ENCODE measurements at places on chromosomes 2 and 18. TPM values are rescaled to one million over a fixed set of nuclear protein-coding genes. Genes with fewer than 3 reads are reported as not detected.

DNA sequence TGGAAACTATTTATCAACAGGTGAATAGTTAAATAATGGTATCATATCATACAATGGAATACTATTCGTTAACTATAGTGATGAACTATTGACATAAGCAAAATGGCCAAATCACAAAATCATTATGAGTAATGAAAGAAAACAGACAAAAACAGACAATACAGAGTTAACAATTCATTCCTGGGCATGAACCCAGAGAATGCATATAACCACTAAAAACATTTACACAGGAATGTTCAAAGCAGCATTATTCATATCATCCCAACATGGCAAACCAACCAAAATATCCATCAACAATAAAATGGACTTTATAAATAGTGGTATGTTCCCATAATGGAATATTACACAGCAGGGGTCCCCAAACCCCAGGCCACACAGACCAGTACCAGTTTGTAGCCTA is 131.2 kb upstream of the CYP1B1 start:
- no peak overlapping the region for H3K27ac ChIP-seq
- H3K4me3 ChIP-seq: no peak overlapping the region
- no peaks in the 10 kb centered on the region for H3K36me3 ChIP-seq
- H3K4me1 ChIP-seq: no peaks in the 10 kb centered on the region

DNA sequence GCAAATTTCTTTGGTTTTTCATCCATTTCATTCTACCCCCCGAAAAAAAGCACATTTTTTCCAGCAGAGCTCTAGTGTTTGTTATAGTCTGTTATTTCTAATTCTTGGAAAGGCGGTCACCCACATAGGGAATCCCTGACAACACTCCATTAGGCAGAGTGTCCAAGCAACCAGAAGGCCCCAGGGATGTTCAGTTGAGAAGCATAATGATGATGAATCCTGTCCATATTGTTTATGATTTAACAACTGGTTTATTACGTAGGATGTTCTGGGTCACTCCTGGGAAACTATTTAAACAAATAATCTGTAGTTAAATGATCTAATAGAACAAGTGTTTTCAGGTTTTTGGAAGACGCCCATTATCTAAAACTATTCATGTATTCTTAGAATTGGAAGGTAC is 388.7 kb downstream of the TNS1 start:
- no peaks in the 10 kb centered on the region for H3K27me3 ChIP-seq
- H3K36me3 ChIP-seq: no peaks in the 10 kb centered on the region

SULT1C4 gene
- not detected for total RNA-seq

DPP4 gene
- 1.6 TPM for total RNA-seq

KCNE4 gene
- 0.79 TPM for total RNA-seq
